ENCODE measurements at places on chromosomes 12 and 14.

DNA sequence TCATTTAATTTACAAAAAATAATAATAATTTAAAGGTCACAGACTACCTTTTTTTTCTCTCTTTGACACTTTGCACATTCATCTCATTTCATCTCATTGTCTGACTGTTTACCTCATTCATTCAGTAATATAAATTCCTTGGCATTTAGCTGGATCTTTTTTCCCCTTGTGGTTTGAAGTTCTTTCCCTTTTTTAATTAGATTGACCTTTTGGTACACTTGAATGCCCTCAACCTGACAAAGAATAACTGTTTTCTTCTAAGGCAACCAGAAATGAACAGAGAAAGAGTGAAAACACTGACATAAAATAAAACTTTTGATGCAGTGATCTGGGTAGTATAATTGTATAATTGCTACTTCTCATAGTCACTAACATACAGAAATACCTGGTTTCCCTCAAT is 774.9 kb upstream of the NOVA1 start:
- no peak for DNase-seq

DNA sequence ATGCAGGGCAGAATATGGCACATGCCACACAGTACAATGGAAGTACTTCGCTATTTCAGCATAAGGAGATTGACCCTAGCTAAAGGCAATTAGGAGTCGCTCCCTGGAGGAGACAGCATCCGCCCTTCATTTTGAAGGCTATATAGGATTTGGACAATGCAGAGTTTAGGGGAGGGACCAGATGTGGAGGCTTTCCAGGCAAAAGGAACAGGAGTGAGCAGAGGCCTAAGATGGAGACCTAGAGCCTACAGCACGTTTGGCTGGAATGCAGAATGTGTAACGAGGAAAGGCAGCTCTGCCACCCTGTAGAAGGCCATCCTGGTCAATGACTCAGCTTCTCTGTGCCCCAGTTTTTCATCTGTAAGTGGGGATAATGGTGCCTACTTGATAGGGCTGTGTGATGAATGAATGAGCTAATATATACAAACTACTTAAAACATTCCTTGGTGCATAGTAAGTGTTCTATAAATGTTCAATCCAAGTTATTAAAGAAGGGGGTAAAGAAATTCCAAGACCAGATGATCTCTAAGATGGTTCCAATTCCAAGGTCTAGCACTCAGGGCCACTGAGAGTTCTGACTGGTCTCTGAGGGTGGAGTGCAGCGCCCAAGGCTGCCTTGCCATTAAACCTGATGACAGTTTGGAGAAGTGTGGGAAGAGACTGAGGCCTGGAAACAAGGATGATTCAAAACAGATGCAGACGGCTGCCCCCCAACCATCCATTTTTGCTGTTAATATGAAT is 54.3 kb upstream of the FRMD6 start:
- no peak for DNase-seq

DNA sequence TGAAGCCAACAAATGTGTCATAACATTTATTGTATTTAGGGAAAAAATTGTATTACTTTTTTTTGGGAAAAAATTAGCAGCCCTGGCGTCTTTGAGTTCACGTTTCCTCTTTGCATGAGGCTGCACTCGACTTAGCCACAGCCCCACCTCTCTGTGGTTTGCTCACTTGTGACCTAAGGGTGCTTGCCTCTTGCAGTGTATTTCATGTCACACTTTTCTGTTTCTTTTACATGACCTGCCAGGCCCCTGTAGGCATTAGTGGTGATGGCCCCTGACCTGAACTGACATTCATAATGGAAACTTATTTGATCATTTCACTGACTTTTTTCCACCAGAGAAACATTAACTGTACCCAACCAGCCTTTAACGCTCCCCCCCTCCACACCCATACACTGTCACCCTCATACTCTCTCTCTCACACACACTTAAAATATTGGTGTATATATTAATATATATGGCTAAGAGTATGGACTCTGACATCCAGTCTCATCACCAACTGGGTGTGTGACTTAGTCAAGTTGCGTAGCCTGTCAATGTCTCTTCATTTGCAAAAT is 122.9 kb downstream of the PRKCH start:
- peak; percentile 59 for DNase-seq

GRCh38 chr12:98127336-98127679 is 388.1 kb upstream of the TMPO start:
- no peak for DNase-seq

DNA sequence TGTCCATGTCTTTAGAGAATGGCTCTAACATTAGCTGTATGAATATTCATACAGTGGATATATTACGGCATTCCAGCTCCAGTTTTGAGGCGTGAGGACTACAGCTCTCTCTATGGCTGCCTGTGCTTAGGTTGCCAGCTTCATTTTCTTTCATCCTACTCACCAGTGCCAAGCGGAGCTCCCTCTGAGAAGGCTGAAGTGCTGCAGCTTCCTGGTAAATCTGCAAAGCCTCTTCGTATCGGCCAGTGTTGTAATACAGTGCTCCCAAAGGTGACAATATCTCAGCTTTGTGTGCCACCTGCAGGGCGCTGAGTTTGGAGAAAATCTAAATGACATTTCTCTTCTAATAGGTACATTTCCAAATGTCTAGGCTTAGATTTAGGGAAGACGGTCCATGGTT is 19.8 kb upstream of the OVCH1 start:
- no peak for DNase-seq

DNA sequence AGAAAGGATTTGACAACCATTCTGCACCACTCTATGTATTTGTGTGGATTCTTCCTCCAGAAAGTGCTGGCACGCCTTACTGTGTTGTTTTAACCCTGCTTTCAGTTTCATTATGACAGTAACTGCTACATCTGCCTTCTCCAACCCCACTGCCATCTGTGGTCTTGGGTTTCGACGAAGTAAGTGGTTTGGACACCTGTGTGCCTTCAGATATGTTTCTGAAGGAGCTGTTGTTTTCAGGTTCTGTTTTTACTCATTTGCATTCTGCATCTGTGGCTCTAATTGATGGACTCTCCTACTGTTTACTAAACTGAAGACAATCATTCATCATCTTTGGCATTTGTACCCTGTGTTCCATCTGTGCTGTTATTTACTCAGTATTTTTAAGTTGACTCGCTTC is 4.1 kb downstream of the TSHR start:
- peak; percentile 10 for DNase-seq

DNA sequence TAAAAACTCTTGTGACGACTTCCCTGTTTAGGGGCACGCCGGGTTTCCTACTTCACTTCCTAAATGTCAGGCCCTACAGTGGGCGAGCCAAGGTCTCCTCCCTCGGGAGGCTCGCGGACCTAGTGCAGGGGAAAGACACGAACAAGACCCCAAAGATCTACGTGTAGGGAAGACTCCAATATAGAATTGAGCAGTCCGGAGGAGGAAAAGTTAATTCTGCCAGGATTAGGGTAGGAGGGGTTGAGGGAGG is 564 bp downstream of the ATXN3 start:
- no peak for DNase-seq

GRCh38 chr14:69818758-69819191 is 21.7 kb upstream of the SLC10A1 start:
- DNase-seq = peak; percentile 9

GRCh38 chr12:75913502-75914351 is 117.8 kb downstream of the PHLDA1 start:
- DNase-seq = peak; percentile 10

GRCh38 chr12:599756-600155 is 63.5 kb downstream of the NINJ2 start:
- DNase-seq = no peak

- DNase-seq = no peak
These were observed 84.9 kb downstream of the DUSP6 start for GRCh38 chr12:89267404-89267803.

DNA sequence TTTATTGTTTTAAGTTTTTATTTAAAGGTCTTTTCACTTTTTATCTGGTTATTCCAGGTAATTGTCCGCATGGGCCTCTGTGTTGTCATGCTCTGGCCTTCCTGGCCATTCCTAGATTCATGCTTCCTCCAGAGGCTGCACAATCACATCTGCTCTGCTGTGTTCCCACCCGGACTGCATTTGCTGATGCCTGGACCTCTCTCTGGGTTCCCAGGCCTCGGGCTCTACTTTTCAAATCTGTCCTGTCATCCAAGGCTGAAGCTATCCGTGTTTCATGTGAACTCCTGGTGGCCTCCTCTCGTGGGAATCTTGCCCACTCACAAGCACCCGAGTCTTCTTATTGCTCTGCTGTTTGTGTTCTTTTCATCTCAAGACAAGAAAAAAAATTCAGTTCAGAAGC is 16.1 kb upstream of the VDR start:
- DNase-seq = no peak

DNA sequence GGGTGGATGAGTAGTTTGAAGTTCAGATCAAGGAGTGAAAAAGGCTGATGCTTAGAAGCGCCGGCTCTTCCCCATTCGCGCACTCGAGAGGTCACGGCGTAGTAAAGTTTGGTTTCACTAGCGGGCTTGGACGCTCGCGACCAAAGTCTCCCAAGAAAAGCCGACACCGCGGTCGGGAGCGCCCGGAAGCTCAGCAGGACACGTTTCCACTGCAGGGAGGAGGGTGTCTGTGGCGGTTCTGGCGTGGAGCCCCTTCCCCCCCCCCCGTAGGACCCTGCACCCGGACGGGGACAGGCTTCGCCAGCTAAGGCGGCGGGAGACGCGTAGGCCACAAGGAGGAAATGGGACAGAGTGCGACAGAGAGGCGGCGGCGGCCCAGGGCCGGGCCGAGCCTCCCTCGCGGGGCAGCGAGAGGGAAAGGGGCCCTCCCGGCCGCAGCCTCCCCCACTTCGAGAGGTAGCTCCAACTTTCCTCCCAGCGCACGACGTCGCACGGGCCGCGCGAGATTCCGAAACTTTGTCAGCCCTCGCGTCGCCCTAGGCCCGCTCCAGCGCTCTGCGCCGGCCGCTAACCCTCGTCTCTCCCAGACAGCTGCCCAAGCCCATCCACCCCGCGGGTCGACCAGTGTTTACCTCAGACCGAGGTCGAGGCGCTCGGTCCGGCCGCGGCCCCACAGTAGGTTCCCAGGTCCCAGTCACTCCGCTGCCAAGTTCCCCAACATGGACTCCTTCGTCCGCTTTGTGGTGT is 480 bp downstream of the SCAF11 start:
- peak; percentile 39 for DNase-seq

- no peak for DNase-seq
These were observed 4.3 kb downstream of the SPTLC2 start for GRCh38 chr14:77612011-77612620.

DNA sequence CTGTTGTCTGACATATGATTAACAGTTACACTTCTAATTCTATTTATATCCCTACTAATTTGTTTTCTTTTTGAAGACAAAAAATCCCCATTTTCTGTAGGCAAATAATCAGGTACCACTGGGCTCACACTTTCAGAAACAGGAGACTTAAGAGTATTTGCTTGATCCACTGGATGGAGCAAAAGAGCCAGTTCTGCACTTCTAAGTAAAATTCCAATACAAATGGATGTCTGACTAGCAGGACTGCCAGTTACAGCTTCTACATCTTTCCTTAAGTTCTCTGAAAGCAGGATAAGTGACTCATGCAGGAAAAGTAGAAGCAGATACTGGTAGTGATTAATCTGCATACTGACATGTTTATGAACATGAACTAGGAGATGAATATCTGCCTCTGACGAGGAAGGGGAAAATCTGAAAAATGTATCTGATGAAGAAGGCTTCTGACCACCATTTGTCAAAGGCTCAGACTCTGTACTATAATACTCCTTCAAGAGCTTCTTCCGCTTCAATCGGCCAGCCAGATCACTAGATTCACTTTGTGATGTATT is 73.8 kb upstream of the ANKS1B start:
- DNase-seq = no peak

GRCh38 chr14:64784006-64784405 is 79.8 kb downstream of the PLEKHG3 start:
- DNase-seq = no peak

DNA sequence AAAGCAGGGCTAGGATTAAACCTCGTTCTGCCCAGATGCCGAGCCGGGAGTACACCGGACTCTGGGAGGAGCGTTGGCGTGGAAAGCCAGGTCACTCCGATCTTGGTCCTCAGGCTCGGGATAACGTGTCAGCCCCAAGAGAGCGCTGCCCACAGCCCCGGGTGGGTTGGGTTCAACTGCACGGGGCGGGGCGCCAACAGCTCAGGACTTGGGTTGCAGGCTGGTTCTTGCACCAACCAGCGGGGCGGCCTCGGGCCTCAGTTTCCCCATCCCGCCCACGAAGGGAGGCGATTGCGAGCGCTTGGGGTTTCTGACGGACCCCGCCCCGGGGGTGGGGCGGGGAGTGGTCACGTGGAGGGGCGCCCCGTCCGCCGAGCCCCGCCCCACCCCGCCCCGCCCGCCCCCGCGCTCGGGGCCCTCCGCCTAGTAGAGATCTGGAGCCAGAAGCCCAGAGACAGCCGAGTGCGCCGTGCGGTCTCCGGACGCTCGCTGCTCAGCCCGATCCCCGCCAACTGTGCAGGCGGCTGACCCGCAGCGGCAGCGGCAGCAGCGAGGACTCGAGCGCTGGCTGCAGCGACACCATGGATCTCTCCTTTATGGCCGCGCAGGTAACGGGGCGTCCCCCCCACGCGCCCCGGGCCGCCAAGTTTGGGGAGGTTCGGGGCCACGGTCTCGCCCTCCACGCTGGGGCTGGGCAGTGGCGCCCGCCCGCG is at the start of gene C14orf132:
Gene C14orf132, plus strand, starts transcription at position 443 of the 713 bp plus-strand sequence. Its CDS starts 139 bp downstream, at position 582.
- peak; percentile 51 for DNase-seq

DNA sequence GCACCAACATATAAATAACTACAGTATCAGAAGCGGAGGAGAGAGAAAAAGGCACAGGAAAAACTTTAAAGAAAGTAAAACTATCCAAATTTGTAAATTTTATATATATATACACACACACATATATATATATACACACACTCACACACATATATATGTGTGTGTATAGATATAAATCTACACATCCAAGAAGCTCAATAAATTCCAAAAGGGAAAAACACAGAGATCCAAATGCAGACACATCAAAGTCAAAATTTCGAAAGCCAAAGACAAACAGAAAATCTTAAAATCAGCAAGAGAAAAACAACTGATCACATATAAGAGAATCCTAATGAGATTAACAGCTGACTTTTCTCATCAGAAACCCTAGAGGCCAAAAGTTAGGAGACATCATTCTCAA is 37.3 kb downstream of the PARP11 start:
- DNase-seq = no peak

GRCh38 chr14:73741386-73741875 is 27.2 kb upstream of the PNMA1 start:
- peak; percentile 58 for DNase-seq

DNA sequence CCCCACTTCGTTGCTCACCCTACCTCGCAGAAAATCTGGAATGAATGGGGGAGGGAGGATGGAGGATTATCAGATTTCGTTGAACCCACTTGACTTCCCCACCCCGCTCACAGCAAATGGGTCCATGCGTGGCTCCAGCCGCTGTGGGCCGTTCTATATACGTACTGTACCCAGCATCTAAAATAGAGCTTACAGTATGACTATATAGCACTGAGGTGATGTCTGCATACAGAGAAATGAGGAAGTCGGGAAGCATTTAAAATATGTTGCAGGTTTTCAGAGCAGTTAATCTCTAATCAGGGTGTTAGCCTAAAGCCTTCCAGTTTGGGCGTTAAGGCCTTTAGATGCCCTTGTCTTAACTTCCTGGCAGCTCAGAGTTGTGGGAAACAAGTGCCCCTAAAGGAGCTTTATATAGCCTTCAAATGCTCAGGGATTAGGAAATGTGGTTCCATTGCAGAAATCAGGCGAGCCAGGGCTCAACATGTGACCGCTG is 1.4 kb downstream of the BICDL1 start:
- no peak for DNase-seq

GRCh38 chr14:78425330-78425729 is 255.2 kb downstream of the NRXN3 start:
- no peak for DNase-seq

GRCh38 chr14:97219431-97220017 is 422.3 kb downstream of the VRK1 start:
- no peak for DNase-seq

All from activated CD4-positive, alpha-beta T cell treated with anti-CD3 and anti-CD28 coated beads, Interleukin-2, amount 50 U/mL, for 4 hours (primary cell).